ENCODE measurements at places on chromosomes 7 and 10.

- no peak for DNase-seq
Observed at GRCh38 chr7:111763221-111763801, 201.0 kb upstream of the IMMP2L start.

GRCh38 chr7:154912871-154913637 is 89.9 kb downstream of the PAXIP1 start:
- DNase-seq, result no peak

GRCh38 chr10:108653531-108653930 is 1269.8 kb downstream of the XPNPEP1 start:
- DNase-seq, result no peak

GRCh38 chr10:82966130-82966529 is 1091.1 kb downstream of the NRG3 start:
- DNase-seq, result no peak

- DNase-seq, result no peak
Observed at GRCh38 chr10:69896606-69897231, 95.0 kb downstream of the COL13A1 start.

Measured in non-pigmented ciliary epithelial cell (primary cell).